ENCODE measurements at places on chromosomes 7 and 10.

GRCh38 chr7:26398756-26399509 is 107.3 kb downstream of the SNX10 start:
- DNase-seq: peak; percentile 2

GRCh38 chr7:74033372-74034311 is 5.7 kb downstream of the ELN start:
- no peak for DNase-seq

GRCh38 chr7:25656071-25656470 is 427.8 kb upstream of the NPVF start:
- DNase-seq: no peak

- no peak for DNase-seq
Measured at GRCh38 chr7:55413442-55413841, 48.3 kb downstream of the LANCL2 start.

- DNase-seq: peak; percentile 38
Measured at GRCh38 chr7:28528899-28529298, 116.6 kb downstream of the CREB5 start.

DNA sequence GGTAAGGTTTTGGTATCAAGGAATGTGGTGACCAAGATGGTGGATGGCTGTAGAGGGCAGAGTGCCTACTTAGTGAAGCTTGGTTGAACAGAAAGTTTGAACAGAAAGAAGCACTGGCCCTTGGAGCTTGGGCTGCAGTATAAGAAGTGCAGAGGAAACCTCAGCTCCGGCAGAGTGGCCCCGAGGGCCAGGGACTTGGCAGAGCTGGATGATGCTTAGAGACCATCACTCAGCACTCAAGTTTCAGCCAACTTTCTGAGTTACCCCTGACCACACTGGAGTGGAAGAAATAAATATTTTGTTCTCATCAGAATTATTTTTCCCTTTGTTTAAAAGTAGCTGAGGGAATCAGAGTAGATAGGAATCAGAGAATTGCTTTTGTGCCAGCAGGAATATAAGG is 336.7 kb downstream of the C7orf25 start:
- DNase-seq: no peak

DNA sequence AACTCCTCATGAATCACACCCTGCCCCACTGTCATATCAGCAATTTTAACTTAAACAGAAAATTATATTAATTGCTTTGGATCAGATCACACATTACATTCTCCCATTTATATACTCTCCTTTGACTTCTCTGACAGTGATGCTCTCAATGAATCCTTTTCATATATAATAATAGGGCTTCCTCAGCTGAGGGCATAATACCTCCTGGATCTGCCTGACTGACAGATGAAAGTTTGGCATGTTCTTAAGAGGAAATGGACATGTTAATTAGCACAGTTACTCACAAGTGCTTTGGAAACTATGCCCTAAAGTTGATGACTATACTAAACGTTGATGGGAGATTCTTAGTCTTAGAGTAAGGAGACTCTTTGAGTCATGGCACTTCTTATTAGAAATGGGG is 478.2 kb upstream of the LRRN3 start:
- DNase-seq: no peak

GRCh38 chr7:37255327-37255944 is 193.2 kb downstream of the ELMO1 start:
- DNase-seq: no peak

GRCh38 chr7:16463520-16463919 is 2.0 kb downstream of the SOSTDC1 start:
- DNase-seq: no peak

GRCh38 chr7:129703751-129704150 is 92.2 kb downstream of the NRF1 start:
- no peak for DNase-seq

DNA sequence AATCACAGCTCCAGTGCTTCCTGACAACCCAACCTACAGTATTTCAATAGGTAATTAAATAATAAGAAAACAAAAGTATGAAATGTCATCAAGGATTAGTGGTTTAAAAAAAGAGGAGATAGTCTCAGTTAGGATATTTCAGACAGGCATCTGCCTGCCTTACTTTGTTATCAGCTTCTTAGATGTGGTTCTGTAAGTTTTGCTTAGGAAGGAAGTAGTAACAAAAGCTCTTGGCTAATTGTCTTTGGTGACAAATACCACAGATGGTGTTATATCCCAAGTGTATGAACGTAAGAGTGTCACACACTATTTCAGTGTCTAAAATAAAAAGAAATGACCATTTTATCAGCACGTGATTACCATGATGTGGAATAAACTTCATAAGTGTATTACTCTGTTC is 9.8 kb upstream of the ACTA2 start:
- DNase-seq: no peak

- DNase-seq: peak; percentile 24
Measured at GRCh38 chr10:21265622-21266021, 259.9 kb downstream of the SKIDA1 start.

- DNase-seq: no peak
Measured at GRCh38 chr10:96281444-96282029, 10.2 kb upstream of the BLNK start.

- DNase-seq: no peak
Measured at GRCh38 chr7:154255324-154255723, 203.1 kb downstream of the DPP6 start.

DNA sequence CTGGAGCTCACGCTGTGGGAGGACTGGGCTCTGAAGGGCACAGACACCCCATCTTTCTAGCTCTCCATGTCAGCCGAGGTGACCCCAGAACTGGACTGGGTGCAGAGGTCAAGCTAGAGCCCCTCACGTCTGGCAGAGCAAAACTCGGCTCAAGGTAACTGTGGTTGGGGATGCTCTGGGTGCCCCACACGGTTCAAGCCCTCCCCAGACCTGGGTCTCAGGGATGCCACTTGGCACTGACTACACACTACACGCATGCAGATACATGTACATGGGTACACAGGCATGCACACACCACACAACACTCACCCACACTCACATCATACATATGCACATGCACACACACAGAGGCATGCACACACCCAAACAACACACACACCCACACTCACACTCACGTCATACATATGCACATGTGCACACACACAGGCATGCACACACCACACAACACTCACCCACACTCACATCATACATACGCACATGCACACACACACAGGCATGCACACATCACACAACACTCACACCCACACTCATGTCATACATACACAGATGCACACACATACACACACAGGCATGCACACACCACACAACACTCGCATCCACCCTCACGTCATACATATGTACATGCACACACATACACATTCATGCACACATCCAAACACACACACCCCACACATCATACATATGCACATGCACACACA is 219.3 kb downstream of the DNAJB6 start:
- DNase-seq: no peak

DNA sequence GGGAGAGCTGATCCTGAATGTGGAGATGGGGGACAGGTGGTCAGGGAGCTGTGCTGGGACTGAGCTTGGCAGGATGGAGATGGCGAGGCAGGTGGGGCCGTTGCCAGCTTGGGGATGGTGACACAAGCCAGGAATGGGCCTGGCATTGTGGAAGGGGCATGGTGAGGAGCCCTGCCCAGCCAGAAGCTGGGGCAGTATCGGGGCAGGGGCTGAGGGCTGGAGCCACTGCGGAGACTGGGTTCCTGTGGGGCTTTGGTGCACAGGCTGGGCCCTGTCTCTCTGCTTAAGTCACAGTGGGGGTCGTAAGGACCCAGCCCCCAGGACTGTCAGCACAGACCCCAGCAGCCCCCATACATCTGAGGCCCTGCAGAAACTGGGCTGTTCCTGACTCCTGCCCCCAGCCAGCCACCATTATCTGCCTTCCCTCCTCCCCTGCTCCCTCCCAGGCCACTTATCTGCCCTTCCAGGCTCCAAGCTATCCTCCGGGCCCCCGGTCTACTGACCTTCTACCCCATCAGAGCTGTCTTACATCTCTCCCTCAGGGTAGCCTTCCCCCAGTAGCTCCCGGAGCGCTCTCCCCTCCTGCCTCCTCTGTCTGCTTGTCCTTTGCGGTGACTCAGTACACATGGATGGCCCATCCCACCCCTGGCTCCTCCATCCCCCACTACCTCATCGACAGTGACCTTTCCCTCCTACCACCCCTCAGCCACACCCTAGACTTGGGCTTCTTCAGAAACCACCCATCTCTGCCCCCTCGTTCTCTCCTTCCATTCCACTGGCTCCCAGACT is 44.2 kb downstream of the PPIF start:
- DNase-seq: no peak

GRCh38 chr10:308572-309085 is 173.4 kb downstream of the ZMYND11 start:
- DNase-seq: no peak

DNA sequence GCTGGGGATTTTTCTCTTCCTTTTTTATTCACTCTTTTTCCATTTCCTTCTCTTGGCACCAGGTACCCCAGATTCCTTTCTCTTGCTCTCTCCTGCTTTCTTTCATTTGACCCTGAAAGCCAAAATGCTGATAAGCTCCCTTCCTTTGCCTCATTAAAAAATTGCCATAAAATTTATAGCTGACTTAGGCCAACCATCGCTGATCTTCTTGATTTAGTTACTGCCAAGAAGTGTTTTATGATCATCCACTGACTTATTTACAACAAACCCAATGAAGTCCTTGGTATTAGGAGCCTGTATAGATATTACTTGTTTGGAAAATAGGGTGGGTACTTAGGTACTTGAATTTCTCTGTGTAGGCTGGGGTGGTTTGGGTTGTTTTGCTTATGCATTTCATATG is 173.2 kb upstream of the PHYHIPL start:
- no peak for DNase-seq

DNA sequence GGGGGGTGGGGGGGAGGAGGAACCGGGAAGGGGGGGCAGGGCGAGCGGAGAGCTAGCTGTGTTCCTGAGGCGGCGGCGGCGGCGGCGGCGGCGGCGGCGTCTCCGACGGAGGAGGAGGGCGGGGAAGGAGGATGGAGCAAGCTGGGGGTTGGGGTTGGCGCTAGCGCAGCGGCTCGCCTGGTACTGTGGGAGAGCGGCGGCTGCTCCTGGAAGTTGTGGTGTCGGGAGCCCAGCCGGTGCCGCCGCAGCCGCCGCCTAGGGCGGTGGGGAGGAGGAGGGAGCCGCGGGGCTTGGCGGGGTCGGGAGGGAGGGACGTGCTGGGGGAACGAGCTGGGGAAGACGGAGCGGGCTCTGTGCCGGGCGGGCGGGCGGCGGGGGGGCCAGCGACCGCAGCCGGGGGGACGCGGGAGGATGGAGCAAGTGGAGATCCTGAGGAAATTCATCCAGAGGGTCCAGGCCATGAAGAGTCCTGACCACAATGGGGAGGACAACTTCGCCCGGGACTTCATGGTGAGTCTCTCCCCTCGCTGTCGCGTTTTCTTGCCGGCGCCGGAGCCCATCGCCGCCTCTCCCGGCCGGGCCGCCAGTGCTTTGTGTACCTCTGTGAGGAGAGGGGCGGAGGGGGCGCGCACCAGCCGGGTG is at the start of gene PTPN12:
Gene PTPN12, plus strand, starts transcription at position 160 of the 642 bp plus-strand sequence. Its CDS starts 252 bp downstream, at position 412.
- no peak for DNase-seq

DNA sequence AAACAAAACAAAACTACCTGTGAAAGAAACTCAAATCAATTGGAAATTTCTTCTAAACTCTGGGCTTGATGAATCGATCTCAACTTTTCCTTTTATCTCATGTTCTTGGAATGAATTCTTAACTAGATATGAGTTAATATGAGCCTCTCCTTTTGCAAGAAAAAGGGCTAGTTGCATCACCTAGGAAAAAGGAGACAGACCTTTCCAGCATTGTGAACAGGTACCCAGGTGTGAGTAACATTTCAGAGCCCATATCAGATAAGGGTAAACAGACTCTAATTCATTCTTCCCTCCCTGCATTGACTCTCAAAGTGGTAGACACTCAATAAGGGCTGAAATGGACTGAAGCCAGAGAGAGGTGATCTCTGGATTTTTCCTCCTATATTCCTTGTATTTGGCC is 103.8 kb upstream of the AGR3 start:
- no peak for DNase-seq

- DNase-seq: no peak
Measured at GRCh38 chr7:18020138-18020715, 7.4 kb downstream of the PRPS1L1 start.

- DNase-seq: no peak
Measured at GRCh38 chr7:121473645-121474300, 77.7 kb upstream of the FAM3C start.

- peak; percentile 96 for DNase-seq
Measured at GRCh38 chr10:98460837-98461499, 14.2 kb upstream of the HPS1 start.

DNA sequence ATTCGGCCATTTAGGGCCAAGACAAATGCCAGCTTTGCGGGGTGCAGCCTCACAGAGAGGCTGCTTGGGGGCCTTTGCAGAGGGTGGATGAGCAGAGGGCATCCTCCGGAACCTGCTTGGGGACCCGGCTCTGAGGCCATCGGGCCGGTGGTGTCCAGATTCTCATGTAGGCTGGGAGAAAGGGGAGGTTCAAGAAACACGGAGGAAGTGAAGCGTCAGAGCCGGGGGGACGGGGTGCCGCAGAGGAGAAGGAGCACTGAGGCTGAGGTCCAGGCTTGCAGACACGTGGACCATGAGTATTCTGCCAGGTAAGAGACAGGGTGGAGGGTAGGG is 150.7 kb upstream of the SHH start:
- DNase-seq: no peak

GRCh38 chr7:37446371-37446770 is 2.3 kb downstream of the ELMO1 start:
- no peak for DNase-seq

- DNase-seq: no peak
Measured at GRCh38 chr10:127974911-127975310, 68.0 kb downstream of the PTPRE start.

DNA sequence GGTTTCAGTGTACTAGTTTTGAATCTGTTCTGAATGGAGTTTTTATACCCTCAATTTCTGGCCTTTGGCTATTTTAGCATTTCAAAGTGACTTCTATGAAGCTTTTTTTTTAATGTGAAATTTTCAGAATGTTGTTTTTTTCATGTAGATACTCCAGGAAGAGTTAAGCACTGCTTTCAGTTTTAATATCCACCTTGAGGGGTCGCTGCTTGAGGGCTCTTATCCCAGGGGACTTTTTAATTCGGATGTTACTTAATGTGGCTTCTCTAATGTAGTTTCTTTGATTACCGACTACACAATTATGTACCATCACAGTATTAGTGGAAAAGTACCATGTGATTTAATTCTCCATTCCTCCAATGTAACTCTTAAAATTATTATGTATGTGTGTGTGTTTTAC is 5.2 kb downstream of the IFIT5 start:
- DNase-seq: peak; percentile 31

GRCh38 chr10:84267503-84268126 is 22.8 kb downstream of the RGR start:
- peak; percentile 67 for DNase-seq

DNA sequence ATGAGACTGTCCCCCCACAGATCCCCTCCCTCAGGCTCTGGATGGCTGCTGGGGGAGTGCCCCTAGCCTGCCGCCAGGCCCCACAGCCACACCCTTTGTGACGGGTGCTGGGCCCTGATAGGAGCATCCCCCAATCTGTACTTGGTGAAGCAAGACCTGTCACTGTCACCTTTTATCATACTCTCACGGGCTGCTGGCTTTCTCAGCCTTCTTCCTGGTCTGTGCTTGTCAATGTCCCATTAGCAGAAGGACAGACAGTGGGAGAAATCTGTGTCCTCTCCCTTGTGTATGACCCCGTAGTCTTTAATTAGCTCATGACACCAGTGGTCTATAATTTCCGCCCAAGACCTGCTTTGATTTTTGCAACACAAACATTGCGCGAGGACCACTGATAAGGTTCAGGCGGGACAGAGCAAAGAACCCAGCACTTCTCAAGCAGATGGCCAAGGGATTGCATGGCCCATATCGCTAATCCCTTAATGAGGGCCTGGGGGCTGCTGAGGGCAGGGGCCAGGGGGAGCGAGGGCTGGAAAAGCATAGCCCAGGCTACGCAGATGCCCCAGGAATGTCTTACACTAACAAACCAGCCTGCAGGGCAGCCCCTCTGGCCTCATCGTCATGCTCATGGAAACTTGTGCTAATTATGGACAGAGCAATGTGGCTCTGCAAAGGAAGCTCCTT is 127.8 kb downstream of the PTPN20 start:
- DNase-seq: no peak

Measured in IMR-90 (cell line).